ENCODE measurements at places on chromosomes 1 and 21.
A peak's percentile ranks its signal among the peaks of the same experiment; 100 is the strongest.

- DNase-seq = no peak
Measured at GRCh38 chr1:85611856-85612255, 31.3 kb downstream of the CCN1 start.

GRCh38 chr1:236365999-236366570, 28.0 kb upstream of the EDARADD start:
- DNase-seq = no peak

DNA sequence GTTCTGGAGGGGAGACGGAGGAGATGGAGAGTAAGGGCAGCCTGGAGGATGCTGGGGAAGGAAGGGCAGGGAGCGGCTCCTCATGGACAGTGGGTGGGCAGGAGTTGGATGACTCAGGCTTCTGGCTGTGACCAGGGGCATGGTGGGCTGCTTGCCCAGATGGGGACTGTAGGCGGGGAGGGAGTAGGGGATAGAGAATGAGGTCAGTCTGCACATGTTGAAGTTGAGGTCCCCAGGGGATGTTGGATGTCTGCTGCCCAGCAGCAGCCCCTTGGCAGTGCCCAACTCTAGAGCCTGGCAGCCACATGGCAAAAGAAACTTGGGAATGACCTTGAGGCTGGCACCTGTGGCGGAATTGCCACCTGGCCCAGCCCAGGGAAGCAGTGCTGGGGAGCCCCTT, 6.4 kb downstream of the SELENON start:
- DNase-seq = no peak

GRCh38 chr1:150809651-150810050, 1.6 kb upstream of the CTSK start:
- no peak for DNase-seq

- DNase-seq = no peak
Measured at GRCh38 chr1:221228594-221228993, 349.4 kb downstream of the HLX start.

GRCh38 chr1:19289244-19289643, 674 bp upstream of the AKR7A3 start:
- no peak for DNase-seq

DNA sequence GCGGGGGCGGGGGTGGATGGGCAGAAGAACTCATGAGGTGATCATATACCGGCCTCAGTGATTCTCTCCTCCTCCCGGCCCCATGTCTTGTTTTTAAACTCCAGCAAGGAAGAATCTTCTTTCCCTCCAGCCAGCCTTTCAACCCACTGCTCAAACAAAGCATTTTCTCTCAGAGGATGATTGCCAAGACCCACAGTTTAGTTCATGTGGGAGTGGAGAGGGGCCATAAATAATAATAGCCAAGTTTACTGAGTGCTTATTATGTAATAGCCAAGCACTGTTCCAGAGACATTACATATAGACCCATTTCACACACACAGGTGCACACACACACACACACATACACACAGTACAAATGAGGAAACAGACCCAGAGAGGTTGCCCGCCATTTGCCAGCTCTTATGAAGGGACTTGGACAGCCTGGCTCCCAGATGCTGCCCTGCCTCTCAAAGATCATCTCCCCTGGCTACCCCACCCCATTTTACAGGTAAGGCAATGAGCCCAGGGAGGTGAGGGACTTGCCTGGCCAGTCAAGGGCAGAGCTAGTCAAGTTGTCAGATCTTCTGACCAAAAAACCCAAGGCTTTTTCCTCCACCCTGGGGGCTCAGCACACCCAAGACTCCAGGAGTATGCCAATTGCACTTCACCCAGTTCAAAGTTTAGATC, 18.0 kb upstream of the BCAR3 start:
- no peak for DNase-seq

- DNase-seq = no peak
Measured at GRCh38 chr1:27144920-27145661, 9.8 kb downstream of the SLC9A1 start.

GRCh38 chr1:150575518-150576366, 3.7 kb downstream of the MCL1 start:
- no peak for DNase-seq

DNA sequence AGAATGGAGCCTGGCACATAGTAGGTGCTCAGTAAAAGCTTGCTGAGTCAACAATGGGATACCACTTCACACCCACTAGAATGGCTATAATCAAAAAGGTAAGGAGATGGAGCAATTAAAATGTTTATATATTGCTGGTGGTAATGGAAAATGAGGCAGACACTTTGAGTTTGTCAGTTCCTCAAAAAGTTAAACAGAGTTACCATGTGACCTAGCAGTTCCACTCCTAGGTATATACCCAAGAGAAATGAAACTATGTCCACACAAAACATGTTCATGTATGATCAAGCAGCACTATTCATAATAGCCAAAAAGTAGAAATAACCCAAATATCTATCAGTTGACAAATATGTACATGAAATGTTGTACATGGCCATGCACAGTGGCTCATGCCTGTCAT, 74.8 kb upstream of the ECE1 start:
- no peak for DNase-seq

- no peak for DNase-seq
Measured at GRCh38 chr1:76444773-76445172, 370.2 kb downstream of the ST6GALNAC3 start.

- no peak for DNase-seq
Measured at GRCh38 chr1:62198781-62199125, 4.1 kb downstream of the L1TD1 start.

- DNase-seq = no peak
Measured at GRCh38 chr1:35810096-35810881, 2.5 kb downstream of the AGO4 start.

- no peak for DNase-seq
Measured at GRCh38 chr1:188557053-188557452, 1728.3 kb downstream of the PLA2G4A start.

DNA sequence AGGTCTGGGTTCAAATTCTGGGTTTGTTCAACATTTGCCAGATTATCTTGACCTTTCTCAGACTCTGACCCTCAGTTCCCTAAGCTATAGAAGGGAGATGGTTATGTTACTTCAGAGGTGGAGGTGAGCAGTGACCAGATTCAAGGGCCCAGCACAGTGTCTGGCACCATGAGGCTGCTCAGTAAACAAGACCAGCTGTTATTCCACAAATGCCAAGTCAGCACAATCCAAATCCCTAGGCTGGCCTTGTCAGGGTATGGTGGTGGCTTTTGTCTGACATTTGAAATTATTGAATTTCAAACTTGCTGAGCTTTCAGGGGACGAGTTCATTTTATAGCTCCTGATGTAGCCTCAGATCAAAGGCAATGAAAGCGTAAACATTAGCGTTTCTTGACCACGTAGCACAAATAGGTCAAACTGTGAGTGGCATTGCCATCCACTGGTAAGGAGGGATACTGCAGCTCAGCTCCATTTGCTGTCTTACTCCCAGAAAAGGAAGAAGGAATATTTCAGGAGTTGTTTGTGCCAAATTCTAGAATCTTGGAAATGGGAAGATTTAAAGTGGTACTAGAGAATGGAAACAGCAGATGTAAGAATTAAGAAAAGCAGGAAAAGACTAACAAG, 94.3 kb upstream of the EDN2 start:
- no peak for DNase-seq

DNA sequence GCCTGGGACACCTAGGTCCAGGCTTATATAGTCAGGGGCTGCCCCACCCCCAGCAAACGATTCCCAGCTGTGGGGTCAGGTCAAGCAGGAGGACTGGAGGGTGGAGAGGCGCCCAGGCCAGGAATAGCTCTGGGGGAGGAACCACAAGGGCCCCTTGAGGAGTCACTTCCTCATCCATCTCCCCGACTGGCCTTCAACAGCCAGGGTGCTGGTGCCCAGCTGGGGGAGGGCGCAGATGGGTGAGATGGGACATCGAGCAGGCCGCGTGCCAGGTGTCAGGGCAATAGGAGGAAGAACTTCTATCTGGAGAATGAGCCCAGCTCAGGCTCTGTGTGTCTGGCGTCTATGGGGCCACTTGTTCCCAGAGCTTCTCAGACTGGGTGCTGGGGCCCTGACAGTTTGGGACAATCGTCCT, 208 bp upstream of the MYBPH start:
- DNase-seq = no peak

GRCh38 chr1:78277253-78277652, 213.5 kb upstream of the PTGFR start:
- DNase-seq = no peak

DNA sequence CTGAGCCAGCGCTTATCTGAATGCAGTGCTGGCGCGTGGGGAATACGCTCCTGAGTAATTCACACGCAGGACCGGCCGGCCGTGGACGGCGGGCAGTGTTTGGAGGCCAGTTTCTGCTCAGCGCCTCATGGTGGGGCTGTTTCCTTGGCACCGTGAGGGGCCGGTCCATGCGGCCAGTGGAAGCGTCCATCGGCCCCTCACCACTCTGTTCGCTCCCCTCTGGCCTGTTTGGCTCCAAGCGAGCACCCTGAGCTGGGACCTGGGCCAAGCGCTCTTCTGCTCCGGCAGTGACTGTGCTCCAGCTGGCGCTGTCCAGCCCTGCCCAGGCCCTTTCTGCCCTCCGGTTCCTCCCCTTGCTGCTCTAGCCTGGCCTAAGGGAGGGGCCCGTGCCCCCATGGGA, 16.3 kb upstream of the PLCH2 start:
- DNase-seq = no peak

DNA sequence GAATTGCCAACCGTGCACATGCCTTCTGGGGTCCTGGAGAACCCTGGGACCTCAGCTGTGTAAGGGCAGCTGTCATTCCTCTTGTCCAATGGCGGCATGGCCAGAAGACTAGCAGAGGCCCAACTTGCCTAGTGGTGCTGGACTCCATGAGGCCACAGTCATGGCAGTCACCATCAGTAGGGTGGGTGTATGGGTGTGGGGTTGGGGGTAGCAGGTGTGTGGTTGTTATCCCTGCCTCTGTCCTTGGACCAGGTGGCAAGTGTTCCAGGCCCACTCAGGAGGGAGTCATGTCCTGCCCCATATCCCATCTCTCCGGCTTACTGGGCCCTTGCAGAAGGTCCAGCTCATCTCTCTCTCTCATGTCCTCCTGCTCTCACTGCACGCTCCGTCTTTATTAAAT, 1596.2 kb downstream of the MRPL39 start:
- no peak for DNase-seq

DNA sequence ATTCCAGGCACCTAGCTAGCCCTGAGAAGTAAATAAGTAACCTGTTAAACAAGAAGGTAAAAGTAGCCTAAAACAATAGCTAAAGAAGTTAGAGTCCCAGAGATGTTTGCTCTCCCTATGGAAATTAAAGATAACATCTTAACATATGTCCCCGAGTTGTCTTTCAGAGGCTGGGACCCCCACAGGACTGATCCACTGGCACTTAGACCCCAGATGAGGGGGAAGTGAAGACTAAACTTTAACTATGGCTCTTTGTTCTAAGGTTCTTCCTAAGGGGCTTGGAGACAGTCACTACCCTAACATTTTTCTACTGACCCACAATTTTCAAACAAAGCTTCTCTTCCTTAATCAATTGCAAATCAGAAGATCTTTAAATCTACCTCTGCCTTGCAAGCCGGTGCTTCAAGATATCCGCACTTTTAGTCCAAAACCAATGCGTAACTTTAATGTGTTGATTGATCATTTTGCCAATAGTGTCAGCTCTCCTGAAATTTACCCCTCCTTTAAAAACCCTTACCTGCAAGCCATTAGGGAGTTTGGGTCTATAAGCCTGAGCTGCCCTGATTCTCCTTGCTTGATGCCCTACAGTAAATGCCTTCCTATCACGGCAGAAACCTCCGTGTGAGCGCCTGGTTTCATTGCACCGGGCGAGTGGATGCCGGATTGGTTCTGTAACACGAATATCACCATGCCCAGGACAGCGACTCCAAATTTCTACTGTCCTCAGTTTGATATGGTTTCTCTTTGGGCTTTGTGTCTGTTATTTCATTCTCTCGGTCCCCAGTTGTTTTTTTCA, 404.4 kb downstream of the SIPA1L2 start:
- DNase-seq = no peak

DNA sequence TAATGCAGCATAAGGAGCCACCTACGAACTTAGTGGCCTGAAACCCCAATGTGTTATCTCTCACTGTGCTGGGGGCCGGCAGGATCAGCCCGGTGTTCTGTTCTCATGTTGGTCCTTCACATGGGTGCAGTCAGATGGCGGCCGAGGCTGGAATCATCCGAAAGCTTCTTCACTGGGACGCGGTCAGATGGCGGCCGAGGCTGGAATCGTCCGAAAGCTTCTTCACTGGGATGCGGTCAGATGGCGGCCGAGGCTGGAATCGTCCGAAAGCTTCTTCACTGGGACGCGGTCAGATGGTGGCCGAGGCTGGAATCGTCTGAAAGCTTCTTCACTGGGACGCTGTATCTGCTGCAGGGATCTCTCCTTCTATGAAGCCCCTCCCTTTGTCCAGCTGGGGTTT, 12.6 kb upstream of the PCBP3 start:
- DNase-seq = no peak

- DNase-seq = peak; percentile 40
Measured at GRCh38 chr1:200869753-200870391, 2.9 kb upstream of the GPR25 start.

DNA sequence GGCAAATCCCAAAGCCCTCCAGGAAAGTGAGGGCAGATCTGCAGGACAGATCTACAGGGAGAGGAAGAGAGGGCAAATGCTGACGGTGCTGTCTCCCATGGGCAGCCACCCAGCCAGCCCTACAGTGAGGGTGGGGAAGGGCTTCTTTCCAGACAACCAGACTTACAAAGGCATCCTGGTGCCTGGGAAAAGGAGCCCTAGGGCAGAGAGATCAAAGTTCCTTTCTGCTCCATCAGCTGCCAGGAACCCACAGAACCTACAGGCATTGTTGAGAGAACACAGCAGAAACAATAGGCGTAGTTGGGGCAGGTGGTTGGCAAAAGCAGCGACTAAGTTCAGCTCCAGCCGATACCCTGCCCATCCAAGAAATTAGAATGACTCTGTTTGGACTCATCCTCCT, 332.4 kb downstream of the KCNH1 start:
- no peak for DNase-seq

- DNase-seq = no peak
Measured at GRCh38 chr1:22228505-22228911, 85.6 kb upstream of the WNT4 start.

GRCh38 chr1:21182181-21182731, 5.6 kb upstream of the EIF4G3 start:
- no peak for DNase-seq

DNA sequence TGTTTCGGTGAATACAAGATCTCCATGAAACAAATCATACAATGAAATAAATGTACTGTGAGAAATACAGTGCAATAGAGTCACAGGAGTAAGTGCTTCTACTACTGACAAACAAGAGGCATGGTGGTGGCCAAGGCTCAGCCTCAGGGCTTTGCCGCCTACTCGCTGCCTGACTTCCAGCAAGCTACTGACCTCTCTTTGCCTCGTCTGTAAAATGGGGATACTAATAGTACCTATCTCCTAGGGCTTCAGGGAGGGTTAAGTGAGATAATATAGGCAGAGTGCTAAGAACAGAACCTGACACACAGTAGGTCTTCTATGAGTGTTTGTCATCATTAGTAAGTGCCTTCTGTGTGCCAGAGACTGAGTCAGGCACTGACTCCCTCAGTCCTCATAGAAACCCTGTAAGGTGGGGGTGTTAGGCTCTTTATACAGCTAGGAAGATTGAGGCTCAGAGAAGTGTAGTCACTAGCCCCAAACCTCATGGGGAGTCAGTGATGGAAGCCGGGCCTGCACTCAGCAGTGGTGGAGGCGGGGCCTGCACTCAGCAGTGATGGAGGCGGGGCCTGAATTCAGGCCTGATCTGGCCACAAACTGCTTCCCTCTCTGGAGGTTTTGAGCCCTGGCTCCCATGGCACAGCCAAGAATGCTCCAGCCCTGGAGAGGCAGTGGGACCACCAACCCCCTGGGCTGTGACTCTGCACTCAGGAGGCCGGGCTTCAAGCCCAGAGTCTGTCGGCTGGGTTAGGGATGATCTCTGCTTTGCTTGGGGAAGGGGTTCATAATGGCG, 6.8 kb downstream of the BSND start:
- DNase-seq = no peak
